ENCODE measurements at places on chromosomes 6 and 20.

DNA sequence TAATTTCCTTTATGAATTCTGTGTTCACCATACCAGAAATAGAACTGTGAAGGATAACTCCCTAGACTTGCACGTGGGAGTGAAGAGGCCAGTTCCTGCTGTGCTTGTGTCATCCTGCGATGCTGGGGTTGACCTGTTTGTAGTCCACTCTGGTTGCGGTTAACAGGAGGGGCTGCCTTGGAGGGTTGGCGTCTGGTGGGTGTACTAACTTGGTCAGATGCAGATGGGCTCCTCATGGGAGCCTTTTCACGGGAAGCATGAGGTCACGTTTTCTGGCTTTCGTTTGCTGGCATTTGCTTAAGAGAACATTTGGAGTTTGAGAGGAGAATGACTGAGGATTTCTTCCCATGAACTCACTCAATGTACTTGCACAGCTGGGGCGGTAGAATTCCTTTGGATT lies 41.2 kb downstream of the IGF2R start:
- H3K27me3 ChIP-seq = no peaks in the 10 kb centered on the region
- no peak overlapping the region for H3K4me3 ChIP-seq
- peaks cover 8% of the 10 kb centered on the region for H3K4me1 ChIP-seq
- no peak for DNase-seq
- no peaks in the 10 kb centered on the region for H3K36me3 ChIP-seq

- H3K27ac ChIP-seq = no peak overlapping the region
- no peak overlapping the region for H3K4me3 ChIP-seq
- H3K27me3 ChIP-seq = no peaks in the 10 kb centered on the region
- peaks cover 13% of the 10 kb centered on the region for H3K4me1 ChIP-seq
- H3K36me3 ChIP-seq = peaks cover 6% of the 10 kb centered on the region
Observed at GRCh38 chr20:32823737-32824588, 4.2 kb downstream of the MAPRE1 start.

DNA sequence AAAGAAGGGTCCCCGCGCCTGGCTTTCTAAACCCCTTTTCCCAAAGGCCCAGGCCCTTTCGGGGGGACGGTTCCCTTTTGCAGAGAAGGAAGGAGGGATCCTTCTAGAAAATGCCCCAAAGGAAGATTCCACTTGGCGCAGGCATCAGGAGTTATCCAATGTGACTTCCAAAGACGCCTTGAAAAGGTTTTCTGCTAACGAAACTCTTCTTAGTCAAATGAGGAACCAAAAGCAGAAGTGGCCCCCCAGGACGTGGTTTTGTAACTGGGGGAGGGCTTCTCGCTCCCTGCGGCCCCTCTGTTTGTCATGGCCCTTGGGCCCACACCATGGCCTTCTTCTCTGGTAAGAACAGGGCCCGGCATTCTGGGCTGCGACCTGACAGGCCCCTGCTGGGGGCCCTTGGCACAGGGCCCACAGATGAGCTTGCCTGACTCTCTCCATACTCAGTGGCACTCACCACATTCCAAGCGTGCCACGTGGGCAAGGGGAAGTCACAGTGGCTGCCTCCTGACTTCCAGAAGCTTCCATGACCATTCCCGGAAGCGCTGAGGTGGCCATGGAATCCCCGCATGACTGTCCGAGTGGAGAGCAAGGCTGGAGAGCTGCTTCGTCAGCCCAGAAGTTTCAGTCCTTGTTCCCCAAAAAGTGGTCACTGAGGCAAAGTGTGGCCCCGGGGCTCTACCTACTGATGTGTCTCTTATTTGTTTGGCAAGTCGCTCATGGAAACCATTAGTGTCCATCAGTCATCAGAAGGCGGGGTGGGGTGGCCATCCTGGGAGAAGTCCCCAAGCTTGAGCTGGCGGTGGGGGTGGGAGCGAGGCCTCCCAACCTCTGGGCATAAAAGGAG lies 834 bp upstream of the CTSZ start:
- peak overlapping the region; percentile 89 for H3K4me3 ChIP-seq
- peak overlapping the region; percentile 81 for H3K27ac ChIP-seq
- no peaks in the 10 kb centered on the region for H3K27me3 ChIP-seq
- H3K4me1 ChIP-seq = peaks cover 14% of the 10 kb centered on the region

DNA sequence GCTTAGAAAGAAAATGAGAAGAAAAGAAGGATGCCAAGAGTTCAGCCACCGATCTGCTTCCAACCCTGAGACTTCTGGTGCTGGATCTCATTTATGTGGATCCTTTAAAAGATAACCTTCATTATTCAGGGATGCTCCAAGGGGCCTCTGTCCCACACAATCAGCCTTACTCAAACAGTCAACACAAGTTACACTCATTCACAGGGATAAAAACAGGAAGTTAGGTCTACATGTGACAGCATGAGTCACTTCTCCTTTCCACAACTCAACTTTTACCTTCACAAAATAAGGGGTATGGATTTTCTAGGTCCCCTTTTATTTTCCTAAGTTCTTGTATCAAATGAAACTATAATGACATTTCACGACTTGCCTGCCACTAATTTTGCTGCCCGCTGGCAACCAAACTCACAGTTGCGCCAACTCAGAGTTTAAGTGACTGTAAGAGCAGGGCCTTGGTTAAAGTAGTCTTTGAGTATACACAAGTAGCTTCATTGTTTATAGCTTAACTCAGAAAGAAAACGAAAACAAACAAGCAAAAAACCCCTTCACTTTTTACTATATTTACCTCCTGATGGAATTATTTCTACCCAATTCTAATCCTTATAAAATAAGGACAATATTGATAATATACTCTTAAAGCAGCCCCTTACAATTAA lies 278.8 kb upstream of the RUNX2 start:
- H3K4me1 ChIP-seq = no peaks in the 10 kb centered on the region
- no peaks in the 10 kb centered on the region for H3K27me3 ChIP-seq
- no peaks in the 10 kb centered on the region for H3K36me3 ChIP-seq
- DNase-seq = no peak
- H3K27ac ChIP-seq = no peak overlapping the region

DNA sequence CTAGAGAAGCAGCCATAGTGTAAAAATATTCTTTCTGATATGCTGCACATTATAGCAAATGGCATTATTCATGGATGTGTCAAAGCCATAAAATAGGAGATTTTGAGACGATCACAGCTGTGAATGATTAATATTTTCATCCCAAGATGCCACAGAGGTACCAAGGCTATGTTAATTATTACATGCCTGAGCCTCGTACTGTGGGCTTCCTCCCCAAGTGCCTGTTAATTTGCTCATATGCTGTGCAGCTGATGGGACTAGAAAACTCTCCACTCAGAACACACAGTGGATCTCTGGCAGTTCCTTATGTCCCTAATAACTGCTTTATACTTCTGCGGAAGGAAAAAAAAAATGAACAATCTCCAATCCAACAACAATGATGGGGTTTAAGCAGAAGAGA lies 184.9 kb upstream of the TSHZ2 start:
- no peaks in the 10 kb centered on the region for H3K4me1 ChIP-seq
- DNase-seq = no peak
- H3K27me3 ChIP-seq = no peaks in the 10 kb centered on the region
- H3K27ac ChIP-seq = no peak overlapping the region
- no peaks in the 10 kb centered on the region for H3K36me3 ChIP-seq

DNA sequence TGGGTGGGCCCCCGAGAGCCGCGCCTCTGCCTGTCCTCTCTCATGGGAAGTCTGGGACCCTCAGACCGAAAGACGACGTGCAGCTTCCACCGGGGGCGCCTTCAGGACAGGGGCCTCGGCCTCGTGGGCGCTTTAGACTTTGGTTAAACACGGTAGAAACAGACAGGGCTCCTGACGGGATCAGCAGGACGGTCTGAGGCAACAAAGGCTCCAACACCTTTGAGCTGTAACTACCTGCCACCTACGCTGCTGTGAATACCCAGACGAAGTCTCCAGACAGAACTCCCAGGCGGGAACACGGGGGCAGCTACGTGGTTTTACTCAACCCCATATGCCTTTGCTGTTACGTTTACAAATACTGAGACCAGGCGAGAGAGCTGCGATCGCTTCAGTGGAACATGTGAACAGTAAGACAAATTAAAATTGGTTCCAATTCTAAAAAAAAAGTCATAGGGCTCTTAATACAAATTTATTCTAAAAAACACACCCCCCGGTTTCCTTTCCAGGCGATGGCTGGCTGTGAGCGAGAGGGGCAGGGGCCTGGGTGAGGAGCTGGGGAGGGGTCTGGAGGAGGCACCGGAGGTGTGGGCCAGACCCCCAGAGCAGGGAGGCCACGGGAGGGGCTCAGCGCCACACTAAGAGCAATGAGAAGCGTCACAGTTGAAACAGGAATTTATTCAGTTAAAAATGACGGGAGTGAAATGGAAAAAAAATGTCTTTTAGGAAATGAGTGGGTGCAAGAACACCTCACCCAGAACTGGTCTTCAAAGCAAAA lies 453.2 kb downstream of the QKI start:
- no peaks in the 10 kb centered on the region for H3K4me1 ChIP-seq
- DNase-seq = no peak
- H3K27me3 ChIP-seq = no peaks in the 10 kb centered on the region
- no peak overlapping the region for H3K4me3 ChIP-seq

DNA sequence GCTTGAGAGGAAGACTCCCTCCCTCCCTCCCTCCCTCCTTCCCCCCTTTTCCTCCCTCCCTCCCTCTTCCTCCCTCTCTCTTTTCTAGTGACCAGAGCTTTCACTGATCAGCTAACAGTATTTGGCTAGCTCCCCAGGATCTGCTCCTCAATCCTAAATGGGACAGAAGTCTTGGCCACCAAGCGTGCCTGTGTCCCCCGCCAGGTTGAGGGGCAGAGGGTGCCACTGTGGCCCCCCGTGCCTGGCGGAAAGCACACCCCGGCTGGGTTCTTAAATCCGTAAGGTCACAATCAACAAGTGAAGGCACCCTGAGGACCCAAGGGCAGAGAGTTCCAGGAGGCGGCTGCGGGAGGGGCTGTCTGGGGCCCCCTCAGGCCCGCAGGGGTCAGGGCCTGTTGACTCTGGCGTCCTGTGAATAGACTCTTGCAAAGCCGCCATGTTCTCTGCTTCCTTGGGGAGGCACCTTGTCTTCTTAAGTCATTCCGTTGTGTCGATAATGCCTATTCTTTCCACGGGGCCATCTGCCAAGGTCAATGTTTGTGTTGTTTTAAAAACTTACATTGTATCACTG lies 38.9 kb upstream of the STX16 start:
- no peak overlapping the region for H3K27ac ChIP-seq
- H3K36me3 ChIP-seq = no peaks in the 10 kb centered on the region
- no peak overlapping the region for H3K4me3 ChIP-seq
- H3K27me3 ChIP-seq = no peaks in the 10 kb centered on the region
- no peaks in the 10 kb centered on the region for H3K4me1 ChIP-seq

DNA sequence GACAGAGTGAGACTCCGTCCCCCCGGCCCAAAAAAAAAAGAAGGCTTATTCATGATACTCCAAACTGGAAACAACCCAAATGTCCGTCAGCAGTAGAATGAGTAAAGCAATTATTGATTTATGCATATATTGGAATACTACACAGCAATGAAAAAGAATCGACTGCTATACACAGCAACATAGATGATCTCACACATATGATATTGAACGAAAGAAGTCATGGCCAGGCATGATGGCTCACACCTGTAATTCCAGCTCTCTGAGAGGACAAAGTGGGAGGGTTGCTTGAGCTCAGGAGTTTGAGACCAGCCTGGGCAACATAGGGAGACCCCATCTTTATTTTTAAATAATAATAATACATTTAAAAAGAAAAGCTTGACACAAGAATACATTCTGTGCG lies 28.5 kb downstream of the BCAS4 start:
- DNase-seq = no peak
- no peak overlapping the region for H3K4me3 ChIP-seq

GRCh38 chr6:153727885-153728284 lies 311.2 kb upstream of the OPRM1 start:
- no peaks in the 10 kb centered on the region for H3K4me1 ChIP-seq
- no peaks in the 10 kb centered on the region for H3K36me3 ChIP-seq
- no peak overlapping the region for H3K27ac ChIP-seq
- H3K27me3 ChIP-seq = no peaks in the 10 kb centered on the region
- no peak for DNase-seq

- H3K36me3 ChIP-seq = no peaks in the 10 kb centered on the region
- H3K4me1 ChIP-seq = no peaks in the 10 kb centered on the region
- no peaks in the 10 kb centered on the region for H3K27me3 ChIP-seq
- DNase-seq = no peak
- no peak overlapping the region for H3K27ac ChIP-seq
Observed at GRCh38 chr6:63447134-63447533, 125.1 kb upstream of the LOC128125822 start.

DNA sequence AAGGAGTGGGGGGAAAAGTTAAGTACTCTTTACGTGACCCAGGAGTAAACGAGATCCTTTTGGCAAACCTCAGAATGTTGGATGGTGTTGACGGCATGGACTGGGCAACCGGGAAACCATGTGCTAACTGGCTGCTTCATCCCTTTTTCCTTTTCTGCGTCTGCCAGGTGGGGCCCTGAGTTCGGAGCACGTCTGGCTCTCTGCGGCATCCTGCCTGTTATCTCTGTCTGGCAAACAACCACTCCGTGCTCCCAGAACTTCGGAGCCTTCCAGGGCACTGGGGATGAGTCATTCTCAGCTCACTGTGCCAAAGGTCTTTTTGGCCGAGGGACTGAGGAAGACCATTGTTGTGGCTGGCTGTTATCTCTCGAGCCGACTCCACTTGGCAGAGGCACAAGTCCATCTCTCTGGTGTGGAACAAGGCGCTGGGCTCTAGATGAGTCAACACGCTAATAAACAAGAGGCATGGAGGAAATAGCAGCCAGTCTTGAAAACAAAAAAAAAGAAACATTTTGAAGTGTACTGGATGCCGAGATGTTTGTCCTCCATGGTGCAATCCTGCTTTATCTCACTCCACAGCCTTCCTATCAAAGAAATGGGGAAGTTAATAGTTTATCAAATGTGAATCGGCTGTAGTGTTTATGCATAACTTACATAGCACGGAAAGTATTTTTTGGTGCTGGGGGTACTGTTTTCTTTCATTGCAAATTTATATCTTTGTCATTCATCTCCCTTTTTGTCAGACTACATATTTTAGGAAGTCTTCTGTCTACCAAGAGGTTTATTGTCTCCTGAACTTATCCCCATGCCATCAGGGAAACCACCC lies 64.6 kb upstream of the TXNDC5 start:
- DNase-seq = peak; percentile 82
- H3K4me3 ChIP-seq = no peak overlapping the region

GRCh38 chr6:157982102-157982562 lies 469 bp downstream of the SYNJ2 start:
- peak overlapping the region; percentile 71 for H3K4me3 ChIP-seq
- H3K27ac ChIP-seq = peak overlapping the region; percentile 73
- H3K27me3 ChIP-seq = no peaks in the 10 kb centered on the region
- no peaks in the 10 kb centered on the region for H3K4me1 ChIP-seq
- DNase-seq = peak; percentile 73

GRCh38 chr20:49928411-49929141 lies 7.6 kb upstream of the RNF114 start:
- H3K27ac ChIP-seq = no peak overlapping the region
- H3K4me1 ChIP-seq = no peaks in the 10 kb centered on the region
- H3K4me3 ChIP-seq = no peak overlapping the region
- no peaks in the 10 kb centered on the region for H3K36me3 ChIP-seq
- no peaks in the 10 kb centered on the region for H3K27me3 ChIP-seq
- peak; percentile 87 for DNase-seq

- H3K36me3 ChIP-seq = no peaks in the 10 kb centered on the region
- H3K27ac ChIP-seq = no peak overlapping the region
- H3K27me3 ChIP-seq = no peaks in the 10 kb centered on the region
- no peak for DNase-seq
- H3K4me3 ChIP-seq = no peak overlapping the region
Observed at GRCh38 chr20:40497899-40498691, 190.9 kb downstream of the MAFB start.
